ENCODE measurements at places on chromosomes 6 and 20.

GRCh38 chr6:24476631-24477030 is 12.7 kb downstream of the GPLD1 start:
- no peak for DNase-seq

GRCh38 chr6:169774347-169774746 is 22.9 kb downstream of the ERMARD start:
- DNase-seq: no peak

DNA sequence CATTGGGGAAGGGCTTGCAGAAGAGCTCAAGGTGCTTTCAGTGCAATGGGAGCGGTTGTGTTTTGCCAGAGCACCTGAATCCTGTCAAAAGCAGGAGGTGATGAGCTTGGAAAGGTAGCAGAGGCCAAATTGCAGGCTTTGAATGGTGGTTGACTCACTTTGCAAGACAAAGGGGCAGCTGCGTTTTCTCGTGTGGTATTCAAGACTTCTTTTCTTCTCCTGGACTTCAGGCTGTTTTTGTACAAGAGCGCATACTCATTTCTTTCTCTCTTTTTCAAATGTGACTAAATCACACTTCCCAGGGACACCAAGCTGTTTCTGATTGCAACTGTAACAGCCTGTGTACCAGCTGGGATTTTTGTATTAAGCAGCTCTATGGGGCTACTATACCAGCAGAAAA is 32.3 kb downstream of the GHRH start:
- DNase-seq: no peak

GRCh38 chr6:135331002-135331401 is 149.9 kb downstream of the MYB start:
- DNase-seq: no peak

GRCh38 chr6:42720739-42721138 is 1.7 kb downstream of the PRPH2 start:
- DNase-seq: no peak

- DNase-seq: no peak
Observed at GRCh38 chr6:105588123-105588710, 185.3 kb upstream of the PREP start.

DNA sequence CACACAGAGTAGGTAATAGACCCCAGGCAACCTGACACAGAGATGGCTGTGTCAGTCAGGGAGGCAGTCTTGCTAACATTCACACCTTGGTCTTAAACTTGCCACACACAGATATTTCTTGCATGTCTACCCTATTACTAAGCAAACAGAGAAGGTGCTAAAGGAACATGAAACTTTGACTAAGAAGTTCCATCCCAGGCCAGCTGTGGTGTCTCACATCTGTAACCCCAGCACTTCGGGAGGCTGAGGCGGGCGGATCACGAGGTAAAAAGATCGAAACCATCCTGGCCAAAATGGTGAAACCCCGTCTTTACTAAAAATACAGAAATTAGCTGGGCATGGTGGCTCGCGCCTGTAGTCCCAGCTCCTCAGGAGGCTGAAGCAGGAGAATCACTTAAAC is 222.4 kb upstream of the JARID2 start:
- no peak for DNase-seq

- no peak for DNase-seq
Observed at GRCh38 chr6:158926414-158926813, 73.6 kb downstream of the RSPH3 start.

DNA sequence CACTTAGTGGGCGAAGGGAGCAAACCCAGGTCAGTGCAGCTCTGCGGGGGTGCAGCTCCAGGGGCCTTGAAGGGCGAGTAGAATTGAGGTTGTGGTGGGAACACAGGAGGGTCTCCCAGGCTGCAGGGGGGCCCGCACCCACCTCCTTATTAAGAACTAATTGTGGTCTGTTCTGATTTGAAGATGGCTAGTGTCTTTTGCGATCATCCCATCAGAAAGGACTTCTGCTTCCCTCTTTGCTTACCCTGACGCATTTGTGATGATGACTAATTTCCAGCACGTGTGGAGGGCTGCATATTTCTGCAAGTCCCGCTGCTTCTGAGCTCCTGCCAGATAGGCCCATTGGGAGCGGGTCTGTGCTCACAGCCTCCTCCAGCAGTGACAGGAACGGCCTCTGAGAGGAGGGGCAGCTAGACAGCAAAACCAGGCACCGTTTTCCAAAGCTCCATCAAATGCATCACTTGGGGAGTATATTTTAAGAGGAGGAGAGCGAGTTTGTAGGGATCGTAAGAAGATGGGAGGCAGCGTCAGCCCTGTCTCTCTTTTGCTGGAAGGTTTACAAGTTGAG is 268.9 kb downstream of the CDH4 start:
- DNase-seq: no peak

GRCh38 chr20:49846206-49846807 is 33.7 kb downstream of the SLC9A8 start:
- DNase-seq: peak; percentile 2

- no peak for DNase-seq
Observed at GRCh38 chr20:48456366-48457192, 371.2 kb downstream of the PREX1 start.

- no peak for DNase-seq
Observed at GRCh38 chr6:28589957-28590349, 64.3 kb downstream of the GPX5 start.

DNA sequence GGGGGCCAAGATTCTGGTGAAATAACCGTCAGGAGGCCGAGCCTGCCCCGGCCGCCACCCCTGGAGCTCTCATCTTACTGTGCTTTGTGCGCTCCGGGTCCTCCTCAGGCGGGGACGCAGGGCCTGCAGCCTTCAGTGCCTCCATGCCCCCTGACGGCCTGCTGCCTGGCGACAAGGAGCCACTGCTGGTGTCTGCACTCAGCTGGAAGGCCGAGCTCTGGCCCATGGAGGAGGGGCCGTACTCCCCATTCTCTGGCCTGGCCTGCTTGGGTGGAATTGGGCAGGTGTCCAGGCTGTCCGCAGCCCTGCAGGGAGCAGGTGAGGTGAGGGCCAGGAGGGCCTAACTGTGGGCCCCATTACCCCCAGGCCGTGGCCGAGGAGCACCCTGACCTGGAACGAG is 5.3 kb downstream of the ZNF512B start:
- no peak for DNase-seq

DNA sequence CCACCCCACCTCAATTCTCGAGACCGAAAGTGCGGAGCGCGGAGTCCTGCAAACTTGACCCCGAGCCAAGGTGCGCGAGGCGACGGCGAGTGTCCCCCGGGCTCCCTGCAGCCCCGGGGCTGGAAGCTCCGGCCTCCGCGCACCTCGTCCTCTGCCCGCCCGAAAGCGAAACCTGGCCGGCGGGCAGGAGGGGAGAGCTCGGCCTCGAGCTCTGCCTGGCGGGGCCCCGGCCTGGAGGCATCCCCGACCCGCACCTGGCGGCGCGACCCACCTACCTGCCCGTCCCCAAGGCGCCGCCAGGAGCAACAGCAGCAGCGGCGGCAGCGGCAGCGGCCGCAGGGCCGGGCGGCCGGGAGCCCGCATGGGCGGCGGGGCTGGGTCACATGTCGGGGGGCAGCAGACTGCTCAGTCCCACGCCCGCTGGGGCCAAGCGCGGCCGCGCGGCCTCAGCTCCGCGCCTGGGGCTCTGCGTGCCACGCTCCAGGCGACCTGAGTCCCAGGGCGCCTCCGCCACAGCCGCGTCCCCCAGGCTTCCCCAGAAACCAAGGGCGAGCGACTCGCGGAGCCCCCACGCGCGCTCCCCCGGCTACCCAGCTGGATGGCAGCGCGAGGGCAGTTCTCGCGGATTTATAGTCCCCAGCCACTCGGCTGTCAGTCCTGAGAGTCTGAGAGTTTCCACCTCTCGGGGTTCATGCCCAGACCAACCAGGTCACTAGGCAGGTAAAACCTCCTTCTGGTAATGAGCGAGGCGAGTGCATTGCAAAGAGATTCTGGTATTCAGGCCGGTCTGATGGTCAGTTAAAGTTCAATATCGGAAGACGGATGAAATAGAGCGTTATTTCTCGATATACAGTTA is at the start of gene IL20RA:
Gene IL20RA, minus strand, starts transcription at position 600 of the 856 bp plus-strand sequence. Its CDS starts 237 bp downstream, at position 363.
- no peak for DNase-seq

DNA sequence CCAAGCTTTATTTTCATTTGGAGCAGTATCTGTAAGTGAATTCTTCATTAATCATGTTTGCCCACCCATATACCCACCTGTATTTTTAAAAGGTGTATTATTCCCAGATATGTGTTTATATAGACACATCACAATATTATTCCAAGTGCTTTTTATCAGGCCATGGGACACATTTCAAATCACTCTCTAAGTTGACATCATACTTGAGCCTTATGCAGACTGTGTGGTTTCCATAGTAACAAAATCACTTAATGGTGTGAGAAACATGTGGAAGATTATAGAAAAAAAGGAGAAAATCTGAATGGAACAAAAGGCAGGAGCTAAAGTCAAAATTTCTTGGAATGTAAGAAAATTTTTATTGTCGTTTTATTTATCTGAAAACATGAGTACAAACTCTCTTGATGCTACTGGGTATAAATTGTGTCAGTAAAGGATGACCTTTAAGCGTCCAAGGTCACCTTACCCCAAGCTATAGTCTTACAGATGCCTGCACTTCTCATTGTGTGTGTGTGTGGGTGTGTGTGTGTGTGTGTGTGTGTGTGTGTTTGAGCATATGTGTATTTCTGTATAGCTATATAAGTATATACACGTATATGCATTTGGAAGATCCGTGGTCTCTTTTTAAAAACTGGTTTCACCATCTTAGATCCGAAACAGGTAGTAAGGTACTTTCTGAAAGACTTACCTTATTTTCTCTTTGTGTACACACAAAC is 79.8 kb upstream of the CCN6 start:
- DNase-seq: no peak

- DNase-seq: peak; percentile 35
Observed at GRCh38 chr6:33692760-33693158, 18.7 kb downstream of the UQCC2 start.

- no peak for DNase-seq
Observed at GRCh38 chr6:121436274-121436857, 920 bp downstream of the GJA1 start.

- DNase-seq: no peak
Observed at GRCh38 chr6:112252571-112253497, 1.5 kb downstream of the LAMA4 start.

GRCh38 chr6:43373252-43373875 is 3.9 kb upstream of the ZNF318 start:
- DNase-seq: no peak

GRCh38 chr6:169589699-169590257 is 112.1 kb downstream of the WDR27 start:
- no peak for DNase-seq

DNA sequence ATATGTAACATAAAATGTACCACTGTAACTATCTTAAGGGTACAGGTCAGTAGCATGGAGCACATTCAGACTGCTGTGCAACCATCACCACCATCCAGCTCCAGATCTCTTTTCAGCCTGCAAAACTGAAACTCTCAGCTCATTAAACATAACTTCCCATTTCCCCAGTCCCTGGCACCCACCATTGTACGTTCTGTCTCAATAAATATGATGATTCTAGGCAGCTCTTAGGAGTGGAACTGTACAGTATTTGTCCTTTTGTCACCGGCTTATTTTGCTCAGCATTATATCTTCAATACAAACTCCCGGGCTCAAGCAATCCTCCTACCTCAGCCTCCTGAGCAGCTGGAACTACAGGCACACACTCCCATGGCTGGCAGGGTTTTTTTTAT is 1.5 kb downstream of the ZC3H12D start:
- peak; percentile 46 for DNase-seq

GRCh38 chr20:49435639-49436038 is 46.8 kb downstream of the KCNB1 start:
- DNase-seq: no peak

DNA sequence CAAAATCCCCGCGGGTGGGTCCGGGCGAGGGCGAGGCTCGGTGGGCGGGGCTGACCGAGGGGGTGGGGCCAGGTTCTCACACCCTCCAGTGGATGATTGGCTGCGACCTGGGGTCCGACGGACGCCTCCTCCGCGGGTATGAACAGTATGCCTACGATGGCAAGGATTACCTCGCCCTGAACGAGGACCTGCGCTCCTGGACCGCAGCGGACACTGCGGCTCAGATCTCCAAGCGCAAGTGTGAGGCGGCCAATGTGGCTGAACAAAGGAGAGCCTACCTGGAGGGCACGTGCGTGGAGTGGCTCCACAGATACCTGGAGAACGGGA is 809 bp downstream of the HLA-G start:
- no peak for DNase-seq

DNA sequence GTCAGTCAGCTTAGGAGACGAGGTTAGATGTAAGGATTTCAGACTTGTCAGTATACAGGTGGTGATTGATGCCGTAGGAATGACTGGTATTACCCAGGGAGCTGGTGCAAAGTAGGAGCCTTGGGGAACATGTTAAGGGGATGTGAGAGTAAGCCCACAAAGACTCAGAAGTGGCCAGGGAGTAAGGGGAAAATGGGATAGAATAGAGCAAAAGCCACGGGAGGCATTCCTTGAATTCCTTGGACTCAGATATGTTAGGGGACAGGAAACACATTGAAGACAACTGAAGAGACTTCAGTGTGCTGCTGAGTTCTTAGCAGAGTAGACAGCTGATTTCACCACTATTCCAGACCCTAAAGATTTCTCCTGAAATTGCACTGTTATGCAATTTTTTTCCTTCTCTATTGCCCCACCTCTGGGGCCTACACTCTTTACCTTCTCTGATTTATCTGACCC is 1.2 kb upstream of the ACAT2 start:
- no peak for DNase-seq

DNA sequence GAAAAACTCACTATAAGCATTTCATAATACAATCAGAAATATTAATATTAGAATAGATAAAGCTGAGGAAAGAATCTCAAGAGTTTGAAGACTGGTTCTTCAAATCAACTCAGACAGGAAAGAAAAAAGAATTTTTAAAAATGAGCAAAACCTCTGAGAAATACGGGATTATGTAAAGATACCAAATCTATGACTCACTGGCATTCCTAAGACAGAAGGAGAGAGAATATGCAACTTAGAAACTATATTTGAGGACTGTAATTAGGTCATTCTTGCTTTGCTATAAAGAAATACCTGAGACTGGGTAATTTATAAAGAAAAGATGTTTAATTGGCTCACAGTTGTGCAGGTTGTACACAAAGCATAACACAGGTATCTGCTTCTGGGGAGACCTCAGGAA is 665.1 kb downstream of the RNF144B start:
- DNase-seq: no peak

DNA sequence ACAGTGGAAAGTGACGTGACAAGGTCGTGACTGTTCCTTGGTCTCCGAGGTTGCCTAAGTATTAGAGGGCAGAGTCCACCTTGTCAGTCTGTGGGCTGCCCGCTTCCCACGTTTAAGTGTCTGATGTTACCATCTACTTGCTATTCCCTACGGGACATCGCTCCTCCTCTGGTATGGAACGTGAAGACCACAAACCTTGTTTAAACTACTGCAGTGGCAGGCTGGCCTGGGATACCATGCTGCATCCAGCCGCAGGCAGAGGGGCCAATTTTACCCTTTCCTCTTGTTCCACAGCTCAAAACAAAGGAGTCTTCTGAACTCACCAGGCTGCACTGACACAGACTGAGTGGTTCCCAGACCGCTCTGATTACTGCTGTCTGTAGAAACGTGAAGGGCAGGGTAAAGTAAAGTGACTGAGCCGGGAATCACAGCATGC is 275.9 kb downstream of the FOXC1 start:
- DNase-seq: no peak

- DNase-seq: no peak
Observed at GRCh38 chr6:147170269-147170668, 33.9 kb upstream of the STXBP5 start.

GRCh38 chr6:113067612-113068275 is 720.6 kb downstream of the RFPL4B start:
- DNase-seq: no peak

- no peak for DNase-seq
Observed at GRCh38 chr6:79438030-79438429, 99.2 kb downstream of the LCA5 start.

GRCh38 chr20:38523697-38524096 is 51.1 kb downstream of the RALGAPB start:
- no peak for DNase-seq

Measured in GF-D8 (cell line).